ENCODE measurements at places on chromosomes 7 and 10.

DNA sequence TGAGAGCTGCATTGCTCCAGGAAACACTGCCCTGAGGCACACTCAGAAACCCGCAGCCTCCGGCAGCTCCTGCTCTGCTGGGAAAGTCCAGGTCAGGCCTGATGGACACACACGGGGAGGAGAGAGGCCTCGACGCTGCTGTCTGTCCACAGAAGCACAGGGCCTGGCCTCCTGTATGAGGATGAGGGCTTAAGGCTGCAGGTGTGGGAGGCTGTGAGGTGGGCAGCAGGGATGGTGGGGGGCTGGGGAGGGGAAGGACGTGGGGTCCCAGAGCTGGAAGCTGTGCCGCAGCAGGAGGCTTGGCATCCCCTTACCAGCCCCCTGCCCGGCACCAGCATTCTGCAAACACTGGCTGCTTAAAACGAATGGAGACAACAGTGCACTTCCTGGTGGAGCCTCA lies 186.2 kb downstream of the DNAJB6 start:
- DNase-seq, result no peak

- DNase-seq, result no peak
These were observed 324.2 kb downstream of the SH2D4B start for GRCh38 chr10:80861882-80862281.

- DNase-seq, result no peak
These were observed 21.6 kb downstream of the HIP1 start for GRCh38 chr7:75716992-75717626.

DNA sequence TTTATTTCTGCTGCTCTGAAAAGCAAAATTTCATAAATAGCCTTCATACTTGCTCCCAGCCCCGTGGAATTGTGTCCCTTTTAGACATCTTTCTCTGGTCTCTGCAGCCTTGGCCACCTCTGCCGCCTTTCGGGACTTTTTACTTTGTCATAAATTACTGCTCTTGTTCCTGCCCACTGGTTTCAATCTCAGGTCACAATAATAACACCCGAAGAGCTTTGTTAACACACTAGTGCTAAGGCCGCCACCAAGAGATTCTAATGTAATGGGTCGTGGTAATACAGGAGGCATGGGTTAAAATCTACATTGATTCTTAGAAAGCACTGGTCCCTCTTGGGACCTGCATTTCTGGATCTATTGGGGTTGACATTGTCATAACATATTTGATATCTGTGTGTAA lies 276.0 kb upstream of the VWC2 start:
- DNase-seq, result no peak

DNA sequence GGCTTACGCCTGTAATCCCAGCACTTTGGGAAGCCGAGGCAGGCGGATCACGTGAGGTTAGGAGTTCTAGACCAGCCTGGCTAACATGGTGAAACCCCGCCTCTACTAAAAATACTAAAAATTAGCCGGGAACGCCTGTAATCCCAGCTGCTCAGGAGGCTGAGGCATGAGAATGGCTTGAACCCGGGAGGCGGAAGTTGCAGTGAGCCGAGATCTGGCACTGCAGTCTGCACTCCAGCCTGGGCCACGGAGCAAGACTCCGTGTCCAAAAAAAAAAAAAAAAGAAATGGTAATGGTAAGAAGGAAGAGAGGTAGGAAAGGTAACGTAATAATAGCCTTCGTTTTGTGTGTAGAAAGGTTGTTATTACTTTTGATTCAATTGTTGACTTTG lies 1.2 kb downstream of the HSPA14 start:
- DNase-seq, result no peak

Data from type B pancreatic cell (in vitro differentiated cells).